ENCODE measurements at places on chromosomes 7 and 10. TPM values are rescaled to one million over a fixed set of nuclear protein-coding genes. Genes with fewer than 3 reads are reported as not detected.

- DNase-seq: no peak
These were observed 72.6 kb upstream of the NFKB2 start for GRCh38 chr10:102322914-102323313.

DNA sequence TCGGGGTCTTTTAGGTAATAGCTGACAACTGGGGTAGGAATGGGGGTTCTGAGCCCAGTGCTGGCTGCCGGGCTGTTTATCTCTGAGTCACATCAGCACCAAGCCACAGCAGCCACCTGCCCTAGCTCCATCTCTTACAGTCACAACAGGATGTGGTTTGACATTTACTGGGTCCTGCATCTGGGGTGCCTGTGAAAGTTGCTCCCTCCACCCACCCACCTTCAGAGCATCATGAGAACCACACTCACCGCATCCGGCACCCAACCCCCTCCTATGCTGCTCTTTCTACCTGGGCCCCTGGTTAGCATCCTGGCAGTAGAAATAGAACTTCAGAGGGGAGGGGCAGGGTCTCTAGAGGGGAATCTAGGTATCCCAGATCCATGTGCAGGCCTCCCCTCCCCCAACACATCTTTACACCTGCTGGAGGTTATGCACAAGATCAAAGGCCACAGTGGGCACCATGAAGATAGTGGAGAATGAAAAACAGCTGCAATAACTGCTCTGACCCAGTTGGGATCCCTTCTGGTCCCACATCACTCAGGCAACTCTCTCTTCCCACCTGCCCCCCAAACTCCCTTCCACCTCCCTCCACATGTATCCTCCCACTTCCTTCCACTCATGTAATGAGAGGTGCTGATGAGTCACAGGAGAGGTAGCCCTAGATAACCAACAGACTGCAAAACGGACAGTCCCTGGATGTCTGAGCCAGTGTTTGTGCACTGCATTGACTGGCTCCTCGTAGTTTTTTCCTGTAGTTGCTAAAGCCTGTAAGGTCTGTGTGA is 38.2 kb downstream of the PRSS2 start:
- no peak for DNase-seq

GRCh38 chr10:121792198-121792597 is 135.6 kb downstream of the ATE1 start:
- no peak for DNase-seq

DNA sequence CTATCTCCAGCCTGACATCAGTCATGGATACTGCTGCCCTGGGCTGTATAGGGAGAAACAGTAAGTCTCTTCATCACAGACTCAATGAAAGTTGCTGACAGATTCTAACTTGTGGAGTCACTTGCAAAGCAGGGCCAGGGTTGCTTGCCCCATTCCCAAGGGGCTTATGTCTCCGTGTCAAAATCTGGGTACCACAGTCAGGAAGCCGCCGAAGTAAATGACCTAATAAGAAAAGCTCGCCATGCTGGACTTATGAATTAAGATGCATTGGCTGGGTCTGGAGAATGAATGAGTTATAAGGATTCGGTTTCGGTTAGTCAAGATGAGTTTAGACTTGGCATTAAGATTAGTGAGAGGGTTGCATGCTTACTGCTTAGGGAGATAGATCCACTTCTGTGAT is 10.8 kb upstream of the OR6V1 start:
- DNase-seq: no peak

DNA sequence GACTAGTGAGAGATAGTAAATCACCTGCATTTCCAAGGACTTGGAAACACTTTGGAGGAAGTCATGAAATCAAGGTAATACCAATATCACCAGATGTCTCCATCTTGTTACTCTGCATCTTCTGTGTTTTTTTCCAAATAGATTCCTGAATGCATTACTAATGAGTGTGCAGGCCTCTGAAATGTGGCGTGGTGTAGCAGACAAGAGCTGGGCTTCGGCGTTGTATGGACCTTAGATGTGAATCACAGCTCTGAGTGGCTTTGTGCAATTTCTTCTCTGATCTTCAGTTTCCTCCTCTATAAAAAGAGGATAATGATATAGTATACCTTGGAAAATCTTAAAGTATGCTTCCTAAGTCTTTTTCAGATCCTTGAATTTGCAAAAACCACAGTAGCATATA is 9.6 kb upstream of the MYPN start:
- no peak for DNase-seq

GRCh38 chr10:113362645-113363091 is 190.2 kb upstream of the HABP2 start:
- DNase-seq: no peak

GPR85 gene
- total RNA-seq: 0.20 TPM

FAM170B gene
- total RNA-seq: not detected

C10orf88 gene
- 14.7 TPM for total RNA-seq

GBF1 gene
- 52.3 TPM for total RNA-seq

MUC3A gene
- total RNA-seq: 2.0 TPM

Data from progenitor cell of endocrine pancreas (in vitro differentiated cells).